Right forelimb (tissue), 1 donor: ENCODE measurements at places on chromosomes 3 and 15.

DNA sequence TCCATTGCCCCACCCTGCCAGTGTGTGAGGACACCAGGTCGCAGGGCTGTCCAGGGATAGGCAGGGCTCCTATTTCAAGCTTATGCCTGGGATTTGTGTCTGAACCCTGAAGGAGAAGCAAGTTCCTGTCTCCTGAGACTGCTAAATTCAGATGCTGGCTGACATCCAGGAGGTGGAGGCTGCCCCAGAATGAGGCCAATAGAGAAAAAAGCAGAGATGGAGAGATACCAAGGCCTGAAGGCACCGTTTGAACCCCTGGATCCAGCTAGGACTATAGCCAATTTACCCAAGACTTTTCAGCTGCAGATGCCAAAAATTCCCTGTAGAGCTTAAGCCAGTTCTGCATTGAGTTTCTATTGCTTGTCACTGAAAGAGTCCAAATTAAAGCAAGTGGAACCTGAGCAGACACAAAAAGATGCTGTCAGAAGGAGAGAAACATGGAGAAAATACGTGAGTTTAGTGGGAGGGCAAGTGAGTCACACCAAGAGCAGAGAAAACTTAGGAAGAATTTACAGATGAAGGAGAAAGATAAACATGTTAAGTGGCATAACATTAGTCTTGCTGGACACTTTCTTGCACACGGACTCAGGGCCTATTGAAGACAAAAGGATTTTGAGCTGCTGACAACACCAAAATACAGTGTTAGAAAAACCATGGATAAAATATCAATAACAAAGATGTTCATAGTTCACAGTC lies 148.6 kb downstream of the CNTN3 start:
- no peak for DNase-seq

- no peak for DNase-seq
These were observed 456.6 kb upstream of the PROK2 start for GRCh38 chr3:72241525-72241924.

DNA sequence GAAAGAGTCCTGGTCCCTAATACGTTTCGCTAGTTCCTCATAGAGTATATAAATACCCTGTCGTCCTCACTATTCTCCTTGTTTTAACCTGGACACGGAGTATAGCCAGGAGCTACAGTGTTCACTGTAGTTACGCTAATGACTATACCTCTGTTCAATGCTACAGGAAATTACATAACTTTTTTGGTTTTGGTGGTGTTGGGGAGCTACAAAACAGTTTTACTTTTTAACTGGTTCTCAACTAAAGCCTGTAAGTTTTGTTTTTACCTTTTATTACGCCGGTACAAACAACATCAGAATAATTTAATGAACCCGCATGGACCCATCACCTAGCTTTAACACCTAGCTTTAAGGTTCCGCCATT lies 1.5 kb downstream of the LMLN start:
- no peak for DNase-seq

DNA sequence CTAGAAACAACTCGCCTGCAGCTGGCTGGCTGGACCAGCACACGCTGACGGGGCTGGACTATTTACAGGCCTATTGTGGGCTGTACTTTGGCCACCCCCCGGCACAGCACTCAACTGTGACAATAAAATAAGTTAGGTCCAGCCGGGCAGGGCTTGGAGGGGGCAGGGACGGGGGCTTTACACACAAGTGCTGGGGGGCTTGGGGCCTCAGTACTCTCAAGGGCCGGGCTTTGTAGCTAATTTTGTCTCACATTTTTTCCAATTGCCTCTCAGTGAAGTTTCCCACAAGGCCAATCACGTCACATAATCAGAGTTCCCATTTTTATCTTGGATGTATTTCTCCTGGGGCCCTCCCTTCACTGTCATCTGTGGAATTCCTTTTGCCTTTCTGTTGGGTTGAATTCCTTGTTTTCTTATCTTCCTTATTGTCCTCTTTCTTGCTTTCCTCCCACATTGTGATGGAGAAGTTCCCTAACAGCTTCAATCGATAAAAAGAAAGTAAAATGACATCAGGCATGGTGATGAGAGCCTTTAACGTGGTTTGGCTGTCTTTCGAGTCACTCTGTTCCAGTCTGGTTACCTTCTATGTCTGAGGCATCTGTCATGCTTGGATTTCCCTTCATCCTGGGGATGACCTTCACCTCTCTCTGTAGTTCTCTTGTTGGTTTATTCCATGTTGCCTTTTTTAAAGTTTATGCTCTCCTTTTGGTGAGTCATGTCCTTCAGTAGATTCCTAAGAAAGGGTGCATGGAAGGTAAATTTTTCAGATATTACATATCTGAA lies 44.1 kb upstream of the CMTM7 start:
- DNase-seq: no peak

GRCh38 chr3:167253037-167253436 lies 127.1 kb downstream of the ZBBX start:
- no peak for DNase-seq

DNA sequence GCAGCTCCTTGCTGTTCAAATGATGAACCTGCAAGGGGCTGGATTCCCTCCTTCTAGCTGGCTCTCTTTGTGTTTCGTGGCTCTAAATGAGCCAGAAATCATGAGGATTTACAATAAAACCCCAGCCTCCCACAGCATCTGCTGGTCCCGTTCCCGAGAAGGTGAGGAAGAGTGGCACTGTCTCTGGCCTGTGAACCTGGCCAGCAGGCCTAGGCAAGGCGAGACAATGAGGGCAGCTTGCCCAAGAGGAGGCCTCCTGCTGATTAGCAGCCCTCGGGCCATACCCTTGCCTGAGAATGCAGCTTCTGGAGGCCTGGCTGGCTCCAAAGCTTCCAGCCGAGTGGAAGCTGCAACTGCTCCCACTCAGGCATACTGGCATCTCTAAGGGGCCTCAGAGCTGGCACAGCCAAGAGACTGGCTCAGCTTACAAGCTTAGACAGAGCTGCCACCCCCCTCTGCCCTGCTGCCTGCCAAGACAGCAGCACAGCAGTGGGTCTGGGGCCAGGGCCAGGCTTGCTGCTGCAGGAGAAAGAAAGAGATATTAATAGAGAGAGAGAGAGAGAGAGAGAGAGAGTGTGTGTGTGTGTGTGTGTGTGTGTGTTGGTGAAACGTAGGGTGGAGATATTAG lies 76.5 kb downstream of the HMG20A start:
- peak; percentile 90 for DNase-seq

- DNase-seq: no peak
These were observed 83.7 kb downstream of the ETV5 start for GRCh38 chr3:186025161-186025560.

- peak; percentile 81 for DNase-seq
These were observed at the start of gene ARPIN for GRCh38 chr15:89912674-89913396. TSS of gene ARPIN (minus strand) at chr15:89912952. CDS start at chr15:89912835, 117 bp downstream.

GRCh38 chr3:152362086-152362485 lies 93.4 kb downstream of the MBNL1 start:
- no peak for DNase-seq

- DNase-seq: no peak
These were observed 30.2 kb upstream of the LAMP3 start for GRCh38 chr3:183192650-183193300.

GRCh38 chr15:80846031-80846815 lies 67.1 kb downstream of the CEMIP start:
- no peak for DNase-seq

DNA sequence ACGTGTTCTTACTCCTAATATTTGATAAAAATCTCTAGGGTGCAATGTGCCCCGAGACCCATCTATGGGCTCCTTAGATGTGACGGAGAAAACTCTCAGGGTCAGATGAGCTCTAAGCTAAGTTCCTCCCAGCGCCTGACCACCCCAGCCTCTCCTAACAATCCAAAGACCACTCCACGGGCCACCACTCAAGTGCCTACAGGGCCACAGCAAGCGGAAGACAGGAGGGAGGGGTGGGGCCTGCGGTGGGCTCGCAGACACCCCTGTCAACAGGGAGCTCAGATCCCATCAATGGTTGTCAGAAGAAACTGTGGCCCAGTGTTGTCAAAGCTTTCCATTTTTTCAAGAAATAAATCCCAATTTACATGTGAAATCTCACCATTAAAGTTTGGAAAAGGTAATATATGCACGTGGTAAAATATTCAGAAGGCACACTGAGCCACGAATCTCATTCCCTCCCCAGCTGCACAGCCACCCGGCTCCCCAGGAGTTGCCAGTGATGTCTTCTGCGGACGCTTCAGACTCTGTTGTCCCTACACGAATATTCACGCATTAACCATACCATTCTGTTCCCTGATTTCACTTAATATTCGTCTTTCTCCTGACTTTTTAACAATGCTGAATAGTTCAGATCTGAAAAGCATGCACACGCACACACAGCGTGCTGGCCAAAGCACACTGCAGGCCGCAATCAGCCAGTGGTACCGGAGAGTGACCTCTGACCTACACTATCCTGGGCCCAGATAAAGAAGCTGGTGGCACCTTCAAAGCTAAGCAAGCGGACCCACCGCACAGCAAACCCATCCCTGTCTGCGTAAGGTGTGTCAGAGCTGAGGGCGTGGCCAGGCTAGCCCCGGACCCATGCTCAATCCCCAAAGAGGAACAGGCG lies 19.1 kb downstream of the TNK2 start:
- DNase-seq: no peak

DNA sequence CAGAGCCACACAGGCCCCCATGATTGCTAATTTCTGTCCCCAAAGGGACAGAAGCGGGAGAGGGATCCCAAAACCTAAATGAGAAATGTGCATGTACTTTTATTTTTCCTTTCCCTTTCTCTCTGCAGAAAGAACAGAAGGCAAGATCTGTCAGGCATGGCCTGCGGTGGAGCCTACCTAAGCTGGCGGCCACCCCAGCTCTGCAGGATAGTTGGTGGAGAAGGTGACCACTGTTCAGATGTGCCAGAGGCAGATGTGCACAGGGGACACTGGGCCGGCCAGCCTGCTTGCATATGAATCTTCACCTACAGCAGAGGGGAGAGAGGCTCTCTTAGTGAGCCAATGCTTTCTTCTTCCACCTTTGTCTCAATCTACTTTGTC lies 2.1 kb upstream of the AMOTL2 start:
- DNase-seq: peak; percentile 34

GRCh38 chr15:42057799-42058646 lies 36.3 kb downstream of the PLA2G4D start:
- DNase-seq: no peak

DNA sequence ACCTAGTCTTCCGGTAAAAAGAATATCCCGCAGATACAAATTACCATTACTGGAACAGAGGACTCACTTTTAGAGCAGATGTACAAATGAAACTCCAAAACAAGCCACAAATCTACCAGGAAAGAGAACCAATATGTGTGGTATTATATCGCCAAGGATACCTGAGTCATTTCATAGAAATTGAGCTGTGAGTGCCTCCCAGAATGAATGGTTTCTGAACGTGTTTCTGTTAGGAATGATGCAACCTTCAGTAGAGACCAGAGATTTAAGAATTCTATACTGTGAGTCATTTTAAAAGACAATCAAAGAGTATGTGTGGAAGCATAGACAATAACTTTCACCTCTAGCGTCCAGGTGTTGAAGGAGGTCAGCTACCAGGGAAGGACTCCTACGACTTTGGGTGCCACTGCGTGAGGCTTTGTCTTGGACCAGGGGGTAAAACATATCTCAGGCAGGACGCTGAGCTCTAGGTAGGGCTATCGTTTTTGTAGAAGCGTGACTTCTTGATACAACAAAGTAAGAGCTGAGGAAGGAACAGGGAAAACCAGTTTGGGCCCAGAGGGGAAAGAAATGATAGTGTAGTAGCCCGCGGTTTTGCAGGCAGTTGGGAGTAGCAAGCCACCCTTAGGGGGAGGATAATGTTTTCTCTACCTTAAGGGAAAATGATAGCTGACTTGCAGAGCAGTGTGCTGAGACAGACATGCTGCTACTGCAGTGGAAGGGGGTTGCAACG lies 210.4 kb downstream of the TP63 start:
- DNase-seq: no peak

- no peak for DNase-seq
These were observed 37.5 kb downstream of the C3orf70 start for GRCh38 chr3:185115371-185115770.

- DNase-seq: no peak
These were observed 11.8 kb downstream of the INSYN1 start for GRCh38 chr15:73741321-73741836.

DNA sequence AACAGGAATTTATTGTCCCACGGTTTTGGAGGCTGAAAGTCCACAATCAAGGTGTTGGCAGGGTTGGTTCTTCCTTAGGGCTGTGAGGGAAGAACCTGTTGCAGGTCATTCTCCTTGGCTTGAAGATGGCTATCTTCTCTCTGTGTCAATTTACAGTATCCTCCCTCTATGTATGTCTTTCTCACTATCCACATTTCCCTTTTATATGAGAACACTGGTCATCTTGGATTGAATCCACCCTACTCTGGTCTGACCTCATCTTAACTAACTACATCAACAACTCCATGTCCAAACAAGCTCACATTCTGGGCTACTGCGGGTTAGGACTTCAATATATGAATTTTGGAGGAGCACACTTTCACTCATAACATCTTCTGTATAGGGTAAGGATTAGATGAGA lies 61.9 kb downstream of the CLDN1 start:
- DNase-seq: no peak

DNA sequence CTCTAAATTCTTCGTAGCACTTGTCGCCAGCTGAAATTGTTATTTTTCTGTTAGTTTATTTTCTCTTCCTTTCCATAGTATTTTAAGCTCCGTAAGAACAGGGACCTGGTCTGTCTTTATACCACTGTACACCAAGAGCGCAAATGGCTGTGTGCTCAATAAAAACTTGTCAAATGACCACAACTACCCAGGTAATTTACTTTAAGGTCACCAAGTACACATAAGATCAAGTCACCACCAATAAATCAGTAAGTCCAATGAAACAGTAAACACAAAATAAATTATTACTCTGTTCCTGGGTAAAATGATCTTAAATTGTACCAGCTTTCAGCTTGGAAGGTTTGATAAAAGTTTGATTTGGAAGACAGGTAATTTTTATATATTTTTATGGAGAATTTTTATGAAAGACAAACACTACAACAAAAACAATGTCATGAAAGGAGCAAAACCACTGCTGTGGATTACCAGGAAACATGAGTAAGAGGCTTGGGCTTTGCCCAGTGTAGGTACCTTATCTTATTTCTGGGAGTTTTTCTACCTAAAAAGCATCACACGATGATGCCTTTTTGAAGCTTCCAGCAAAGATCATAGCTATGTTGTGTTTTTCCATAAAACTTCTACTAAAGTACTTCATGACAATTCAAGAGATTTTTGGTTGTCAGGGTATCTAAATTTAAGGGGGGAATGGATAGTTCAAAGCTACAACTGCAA lies 406.8 kb downstream of the SHQ1 start:
- no peak for DNase-seq

GRCh38 chr3:183253528-183254486 lies 754 bp downstream of the B3GNT5 start:
- DNase-seq: peak; percentile 80

GRCh38 chr3:23041918-23042696 lies 161.0 kb upstream of the UBE2E2 start:
- DNase-seq: no peak
